ENCODE measurements at places on chromosomes 1 and 21.
A peak's percentile ranks its signal among the peaks of the same experiment; 100 is the strongest.

DNA sequence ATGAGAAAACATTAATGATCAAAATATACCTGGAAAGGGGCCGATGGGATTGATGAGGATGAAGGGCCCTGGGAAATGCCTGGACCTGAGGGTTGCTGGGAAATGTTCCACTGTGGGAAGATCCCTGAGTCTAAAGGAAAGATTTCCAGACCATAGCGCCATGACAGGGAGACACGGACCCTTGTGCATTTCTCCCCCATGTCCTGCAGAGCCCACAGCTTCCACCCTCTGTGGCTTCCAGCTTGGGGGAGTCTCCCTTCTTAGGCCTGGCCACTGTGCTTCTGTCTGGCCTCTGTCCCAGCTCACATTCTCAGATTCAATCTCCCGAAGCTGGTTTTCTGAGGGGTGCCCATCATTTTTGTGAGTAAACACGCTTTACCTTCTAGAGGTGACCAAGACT is 1.0 kb upstream of the PRAMEF12 start:
- H3K4me1 ChIP-seq: no peaks in the 10 kb centered on the region
- H3K27me3 ChIP-seq: peaks cover 11% of the 10 kb centered on the region
- no peaks in the 10 kb centered on the region for H3K36me3 ChIP-seq

DNA sequence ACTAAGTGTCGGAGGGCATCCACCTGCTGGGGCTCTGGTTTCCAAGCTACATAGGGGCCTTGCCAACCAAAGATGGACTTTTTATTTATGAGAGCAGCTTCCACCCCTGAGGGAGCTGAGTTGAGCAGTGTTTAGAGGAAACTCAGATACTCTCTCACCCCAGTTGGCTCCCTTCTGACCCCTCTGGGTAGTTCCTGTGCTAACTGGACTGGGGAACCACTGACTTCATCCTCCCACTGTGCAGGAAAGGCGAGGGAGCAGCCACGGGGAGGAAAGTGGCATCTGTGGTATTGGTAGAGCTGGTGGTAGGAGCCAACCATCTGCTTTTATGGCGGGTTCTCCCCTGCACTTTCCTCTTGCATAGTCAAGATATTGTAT is 70.4 kb downstream of the MPZL1 start:
- peaks cover 21% of the 10 kb centered on the region for H3K36me3 ChIP-seq
- H3K27ac ChIP-seq: no peak overlapping the region
- H3K4me3 ChIP-seq: no peak overlapping the region
- H3K4me1 ChIP-seq: peaks cover 13% of the 10 kb centered on the region
- no peak for DNase-seq

DNA sequence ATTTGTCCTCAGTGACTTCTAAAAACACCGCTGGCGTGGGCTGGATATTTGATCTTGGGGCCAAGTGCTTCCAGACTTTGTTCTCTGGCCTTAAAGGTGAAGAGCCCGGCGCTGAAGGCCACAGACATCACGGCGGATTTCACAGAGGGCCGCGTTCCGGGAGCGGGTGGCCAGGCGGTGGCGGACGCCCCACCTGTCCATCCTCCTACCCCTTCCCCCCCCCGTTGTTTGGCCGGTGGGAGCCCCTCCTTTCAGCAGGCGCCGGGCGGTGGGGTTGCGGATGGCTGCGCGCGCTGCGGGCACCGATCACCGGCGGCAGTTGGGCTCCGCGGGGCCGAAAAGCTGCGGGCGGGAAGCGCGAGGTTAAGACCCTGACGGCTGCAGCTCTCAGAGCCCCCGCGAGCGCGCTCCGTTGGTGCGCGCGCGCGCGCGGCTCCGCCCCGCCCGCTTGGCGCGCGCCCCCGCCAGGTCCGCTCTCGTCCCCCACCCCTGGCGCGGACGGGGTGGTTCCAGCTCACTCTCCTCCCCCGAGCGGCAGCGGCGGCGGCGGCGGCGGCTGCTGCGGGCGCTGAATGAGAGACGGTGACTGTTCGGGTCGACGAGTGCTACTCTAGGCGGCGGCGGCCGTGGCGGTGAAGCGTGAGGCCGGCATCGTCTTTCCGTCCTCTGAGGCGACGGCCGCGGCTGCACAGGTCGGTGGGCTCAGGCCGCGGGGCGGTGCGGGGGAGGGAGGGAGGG is at the start of gene RALGPS2:
RALGPS2 (plus strand) TSS at position 517 of the 738 bp plus-strand sequence. CDS start 51,521 bp downstream, outside the sequence.
- peaks cover 31% of the 10 kb centered on the region for H3K27me3 ChIP-seq
- no peaks in the 10 kb centered on the region for H3K36me3 ChIP-seq
- H3K27ac ChIP-seq: peak within 1 kb of the TSS; percentile 43

GRCh38 chr1:42876009-42876408 is 29.6 kb downstream of the ZNF691 start:
- no peak overlapping the region for H3K27ac ChIP-seq
- no peaks in the 10 kb centered on the region for H3K4me1 ChIP-seq
- no peaks in the 10 kb centered on the region for H3K36me3 ChIP-seq
- no peak for DNase-seq

GRCh38 chr1:75980972-75981897 is 49.0 kb upstream of the ASB17 start:
- no peaks in the 10 kb centered on the region for H3K4me1 ChIP-seq
- H3K36me3 ChIP-seq: no peaks in the 10 kb centered on the region
- DNase-seq: no peak
- no peak overlapping the region for H3K27ac ChIP-seq
- no peak overlapping the region for H3K4me3 ChIP-seq
- peaks cover 2% of the 10 kb centered on the region for H3K27me3 ChIP-seq
